Keratinocyte (primary cell): ENCODE measurements at places on chromosomes 2 and 18.

- H3K27ac ChIP-seq, result no peak overlapping the region
- DNase-seq, result no peak
- H3K27me3 ChIP-seq, result no peaks in the 10 kb centered on the region
- no peaks in the 10 kb centered on the region for H3K4me1 ChIP-seq
- no peak overlapping the region for H3K4me3 ChIP-seq
- no peaks in the 10 kb centered on the region for H3K36me3 ChIP-seq
These were observed 181.0 kb downstream of the SLC39A10 start for GRCh38 chr2:195838002-195838401.

GRCh38 chr2:145029873-145030272 is 510.0 kb upstream of the ZEB2 start:
- H3K27ac ChIP-seq, result no peak overlapping the region
- no peaks in the 10 kb centered on the region for H3K27me3 ChIP-seq
- H3K4me1 ChIP-seq, result no peaks in the 10 kb centered on the region
- H3K4me3 ChIP-seq, result no peak overlapping the region

DNA sequence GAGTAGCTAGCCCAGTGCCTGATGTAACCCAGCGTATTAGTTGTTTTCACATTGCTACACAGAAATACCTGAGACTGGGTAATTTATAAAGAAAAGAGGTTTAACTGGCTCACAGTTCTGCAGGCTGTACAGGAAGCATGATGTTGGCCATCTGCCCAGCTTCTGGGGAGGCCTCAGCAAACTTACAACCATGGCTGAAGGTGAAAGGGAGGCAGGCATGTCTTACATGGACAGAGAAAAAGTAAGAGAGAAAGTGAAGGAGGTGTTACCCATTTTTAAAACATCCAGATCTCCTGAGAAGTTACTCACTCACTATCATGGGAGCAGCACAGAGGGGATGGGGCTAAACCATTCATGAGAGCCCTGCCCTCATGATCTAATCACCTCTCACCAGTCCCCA is 6.1 kb upstream of the CYRIA start:
- H3K27me3 ChIP-seq, result peaks cover 8% of the 10 kb centered on the region
- no peak overlapping the region for H3K27ac ChIP-seq
- DNase-seq, result no peak
- no peaks in the 10 kb centered on the region for H3K4me1 ChIP-seq
- no peaks in the 10 kb centered on the region for H3K36me3 ChIP-seq
- no peak overlapping the region for H3K4me3 ChIP-seq

DNA sequence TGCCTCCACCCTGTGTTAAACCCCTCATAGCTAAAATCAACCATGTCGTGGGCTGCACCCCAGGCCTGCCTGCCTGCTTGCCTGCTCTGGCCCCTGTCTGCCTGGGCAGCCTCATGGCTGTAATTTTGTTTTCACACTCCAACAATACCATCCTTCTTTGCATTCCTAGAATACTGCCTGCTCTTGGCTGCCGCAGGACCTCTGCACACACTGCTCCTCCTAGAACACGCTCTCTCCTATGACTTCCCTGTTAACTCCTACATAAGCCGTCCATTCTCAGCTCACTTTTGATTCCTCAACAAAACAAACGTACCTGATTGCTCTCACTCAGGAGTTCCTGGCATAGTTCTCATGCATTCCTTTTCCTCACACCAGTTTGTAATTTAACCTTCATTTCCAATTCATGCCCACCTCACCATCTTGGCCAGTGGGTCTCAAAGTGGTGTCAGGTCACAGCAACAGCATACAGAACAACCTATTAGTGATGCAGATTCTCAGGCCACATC is 2.5 kb downstream of the UXS1 start:
- no peak for DNase-seq
- no peaks in the 10 kb centered on the region for H3K27me3 ChIP-seq
- H3K27ac ChIP-seq, result no peak overlapping the region
- H3K36me3 ChIP-seq, result peaks cover 5% of the 10 kb centered on the region
- peaks cover 15% of the 10 kb centered on the region for H3K4me1 ChIP-seq

DNA sequence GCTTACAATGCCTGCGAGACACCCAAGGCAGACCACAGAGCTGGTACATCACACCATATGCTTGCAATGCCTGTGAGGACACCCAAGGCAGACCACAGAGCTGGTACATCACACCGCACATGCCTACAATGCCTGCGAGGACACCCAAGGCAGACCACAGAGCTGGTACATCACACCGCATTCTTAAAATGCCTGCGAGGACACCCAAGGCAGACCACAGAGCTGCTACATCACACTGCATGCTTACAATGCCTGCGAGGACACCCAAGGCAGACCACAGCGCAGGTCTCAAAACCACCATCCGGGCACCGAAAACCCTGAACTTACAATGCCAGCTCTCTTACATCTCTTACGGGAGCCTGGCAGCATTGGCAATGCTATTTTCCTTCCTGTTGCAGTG is 799.6 kb downstream of the GALR1 start:
- no peak for DNase-seq
- H3K27ac ChIP-seq, result no peak overlapping the region
- H3K36me3 ChIP-seq, result no peaks in the 10 kb centered on the region
- H3K27me3 ChIP-seq, result no peaks in the 10 kb centered on the region

DNA sequence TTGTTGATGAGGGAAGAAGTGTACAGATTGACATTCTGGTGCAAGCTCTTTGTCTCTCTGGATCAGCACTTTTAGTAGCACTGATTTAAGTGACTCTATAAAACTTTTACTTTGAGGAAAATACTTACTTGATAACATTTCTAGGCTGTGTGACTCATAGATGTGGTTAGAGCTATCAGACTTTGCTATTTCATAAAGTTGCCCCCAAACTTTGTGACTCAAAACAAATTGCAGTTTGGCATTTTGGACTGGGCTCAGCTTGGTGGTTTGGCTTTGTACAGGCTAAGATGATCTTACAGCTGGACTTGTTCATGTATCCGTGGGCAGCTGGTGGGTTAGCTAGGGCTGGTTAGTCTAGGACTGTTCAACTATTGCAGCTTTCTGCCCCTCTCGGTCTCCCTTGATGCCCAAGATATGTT is 42.1 kb upstream of the GLS start:
- DNase-seq, result peak; percentile 81
- peaks cover 51% of the 10 kb centered on the region for H3K4me1 ChIP-seq
- H3K4me3 ChIP-seq, result no peak overlapping the region
- H3K27me3 ChIP-seq, result no peaks in the 10 kb centered on the region
- H3K36me3 ChIP-seq, result no peaks in the 10 kb centered on the region

DNA sequence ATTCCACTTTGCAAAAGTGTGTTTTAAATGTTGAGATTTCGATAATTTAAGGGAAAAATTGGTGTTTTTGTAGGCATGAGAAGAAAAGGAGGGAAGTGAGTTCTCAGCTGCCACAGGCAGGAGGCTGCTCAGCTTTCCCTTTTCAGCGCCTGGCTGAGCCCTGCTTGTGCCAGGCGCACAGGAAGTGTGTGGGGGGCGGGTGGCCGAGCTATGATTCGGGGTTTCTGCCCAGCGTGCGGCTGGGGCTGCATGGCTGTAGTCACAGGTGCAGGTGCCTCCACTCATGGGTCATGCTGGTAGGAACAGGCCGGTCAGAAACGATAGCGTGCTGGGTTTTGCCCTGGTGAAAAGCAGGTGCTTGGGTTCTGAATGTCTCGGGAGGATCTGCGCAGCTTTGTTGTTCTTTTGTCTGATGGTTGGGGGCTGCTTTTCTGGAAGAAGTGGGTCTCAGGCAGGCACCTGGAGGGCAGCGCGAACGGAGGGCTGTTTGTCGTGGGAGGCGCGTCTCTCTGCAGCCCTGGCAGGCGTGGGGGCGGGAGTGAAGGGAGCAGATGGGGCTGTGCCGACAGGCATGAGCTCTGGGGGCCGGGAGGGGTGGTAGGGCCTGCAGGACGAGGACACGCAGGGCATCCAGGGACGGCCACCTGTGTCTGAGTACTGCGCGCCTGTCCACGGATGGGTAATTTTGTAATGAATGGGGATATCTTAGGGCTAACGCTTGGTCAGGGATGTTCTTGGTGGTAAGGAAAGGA is 2.1 kb downstream of the KCNG2 start:
- H3K4me3 ChIP-seq, result no peak overlapping the region
- DNase-seq, result no peak
- H3K27me3 ChIP-seq, result peaks cover 44% of the 10 kb centered on the region

- H3K4me1 ChIP-seq, result peaks cover 5% of the 10 kb centered on the region
- no peaks in the 10 kb centered on the region for H3K36me3 ChIP-seq
- H3K27me3 ChIP-seq, result peaks cover 2% of the 10 kb centered on the region
- H3K27ac ChIP-seq, result no peak overlapping the region
These were observed 21.0 kb upstream of the GPR17 start for GRCh38 chr2:127624756-127625571.

DNA sequence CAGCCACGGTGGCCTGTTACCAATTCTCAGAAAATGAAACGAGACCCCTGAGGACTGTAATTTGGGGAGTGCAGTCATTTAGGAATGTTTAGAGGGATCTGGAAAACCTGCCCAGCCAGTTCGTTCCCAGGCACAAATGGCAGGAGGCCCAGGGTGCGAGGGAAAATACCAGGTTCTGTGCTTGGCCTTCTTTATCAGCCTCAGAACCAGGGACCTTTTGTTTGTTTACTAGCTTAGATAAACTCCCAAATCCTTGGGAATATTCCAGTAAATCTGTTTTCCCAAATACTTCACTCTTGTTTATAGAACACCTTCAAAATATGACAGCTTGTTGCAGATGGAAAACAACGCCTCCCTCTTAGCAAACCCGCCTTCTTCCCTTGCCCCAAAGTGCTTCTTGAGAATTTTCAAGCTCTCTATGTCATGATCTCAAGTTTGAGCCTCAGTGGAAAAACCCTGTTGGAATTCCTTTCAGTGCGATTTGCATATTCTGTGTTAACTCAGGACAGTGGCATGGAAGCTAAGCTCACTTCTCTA is 400.3 kb upstream of the SMIM21 start:
- H3K4me3 ChIP-seq, result no peak overlapping the region
- DNase-seq, result no peak
- H3K27me3 ChIP-seq, result no peaks in the 10 kb centered on the region
- no peak overlapping the region for H3K27ac ChIP-seq

GRCh38 chr18:77143196-77143595 is 10.6 kb upstream of the MBP start:
- H3K4me3 ChIP-seq, result no peak overlapping the region
- no peaks in the 10 kb centered on the region for H3K36me3 ChIP-seq
- no peak overlapping the region for H3K27ac ChIP-seq
- H3K27me3 ChIP-seq, result no peaks in the 10 kb centered on the region

DNA sequence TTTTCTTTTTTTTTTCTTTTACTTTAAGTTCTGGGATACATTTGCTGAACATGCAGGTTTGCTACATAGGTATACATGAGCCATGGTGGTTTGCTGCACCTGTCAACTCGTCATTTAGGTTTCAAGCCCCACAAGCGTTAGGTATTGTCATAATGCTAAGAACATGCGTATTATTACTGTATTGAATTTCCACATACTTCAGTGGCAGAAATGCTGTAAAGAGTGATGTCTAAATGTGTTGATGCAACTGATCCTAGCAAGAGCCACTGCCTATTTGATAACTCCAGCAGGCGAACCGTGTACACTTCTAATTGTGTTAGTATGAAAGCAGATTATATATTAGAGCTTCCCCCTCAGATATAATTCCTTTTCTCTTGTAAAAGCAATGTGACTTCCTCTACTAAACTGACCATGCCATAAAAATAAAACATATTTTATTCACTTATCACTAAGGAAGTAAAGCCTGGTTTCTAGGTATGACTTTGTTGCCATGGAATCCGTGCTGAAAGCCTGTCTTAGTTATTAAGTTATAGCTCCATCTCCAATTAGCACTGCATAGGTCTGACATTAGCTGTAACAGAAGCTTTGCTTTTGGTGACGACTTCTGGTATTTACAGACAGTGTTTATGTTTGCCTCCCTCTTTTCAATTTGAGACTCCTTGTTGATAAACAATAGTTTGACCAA is 280.0 kb downstream of the GALR1 start:
- H3K4me3 ChIP-seq, result no peak overlapping the region
- H3K27me3 ChIP-seq, result no peaks in the 10 kb centered on the region
- H3K4me1 ChIP-seq, result no peaks in the 10 kb centered on the region
- DNase-seq, result no peak

- no peak for DNase-seq
- H3K4me3 ChIP-seq, result no peak overlapping the region
- no peak overlapping the region for H3K27ac ChIP-seq
- no peaks in the 10 kb centered on the region for H3K27me3 ChIP-seq
- no peaks in the 10 kb centered on the region for H3K36me3 ChIP-seq
These were observed 122.7 kb upstream of the RIOK3 start for GRCh38 chr18:23330423-23330822.

GRCh38 chr2:36060133-36060532 is 295.4 kb upstream of the CRIM1 start:
- H3K27me3 ChIP-seq, result no peaks in the 10 kb centered on the region
- DNase-seq, result no peak
- H3K27ac ChIP-seq, result no peak overlapping the region
- H3K4me1 ChIP-seq, result no peaks in the 10 kb centered on the region
- no peaks in the 10 kb centered on the region for H3K36me3 ChIP-seq

GRCh38 chr2:110678457-110679336 is 834 bp upstream of the BUB1 start:
- H3K27me3 ChIP-seq, result no peaks in the 10 kb centered on the region
- peak overlapping the region; percentile 86 for H3K4me3 ChIP-seq
- H3K27ac ChIP-seq, result peak overlapping the region; percentile 80

GRCh38 chr2:6951046-6951445 is 33.8 kb downstream of the RNF144A start:
- DNase-seq, result no peak
- H3K27me3 ChIP-seq, result no peaks in the 10 kb centered on the region
- H3K36me3 ChIP-seq, result no peaks in the 10 kb centered on the region
- no peak overlapping the region for H3K27ac ChIP-seq

GRCh38 chr2:145961846-145962245 is 1441.9 kb upstream of the ZEB2 start:
- no peak overlapping the region for H3K4me3 ChIP-seq
- DNase-seq, result no peak
- no peaks in the 10 kb centered on the region for H3K4me1 ChIP-seq
- H3K36me3 ChIP-seq, result no peaks in the 10 kb centered on the region

DNA sequence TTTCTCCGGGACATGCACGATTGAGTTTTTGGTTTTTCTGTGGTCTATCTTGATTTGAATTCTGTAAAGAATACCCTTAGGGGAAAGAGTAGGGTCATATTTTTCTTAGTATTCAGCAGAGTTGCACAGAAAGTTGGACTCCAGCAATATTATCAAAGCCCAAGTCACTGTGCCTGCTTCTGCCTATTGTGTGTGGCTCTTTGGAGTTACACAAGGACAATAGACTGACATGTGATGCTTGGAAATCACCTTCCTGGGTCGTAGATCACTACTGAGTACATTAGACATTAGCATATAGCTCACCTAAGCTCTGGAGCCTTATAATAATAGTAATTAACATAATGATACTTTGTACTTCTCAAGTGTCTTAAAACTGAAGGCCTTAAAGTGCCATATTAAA is 238.8 kb upstream of the FOSL2 start:
- H3K4me3 ChIP-seq, result no peak overlapping the region
- no peak overlapping the region for H3K27ac ChIP-seq
- H3K36me3 ChIP-seq, result peaks cover 3% of the 10 kb centered on the region
- H3K4me1 ChIP-seq, result peaks cover 18% of the 10 kb centered on the region
- DNase-seq, result no peak

DNA sequence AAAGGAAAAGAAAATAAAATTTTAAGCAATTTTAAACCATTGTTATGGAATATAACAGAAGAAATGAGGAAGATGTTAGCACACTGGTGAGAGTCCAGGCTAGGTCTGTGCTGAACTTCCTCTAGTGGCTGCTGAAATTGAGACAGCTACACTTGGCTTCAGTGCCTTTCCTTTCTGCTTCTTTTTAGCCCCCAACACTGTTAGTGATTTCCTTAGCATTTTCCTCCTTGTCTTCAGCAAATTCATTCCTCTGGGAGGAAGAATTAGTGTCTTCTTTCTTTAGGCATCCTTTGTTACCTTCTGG is 47.6 kb downstream of the ITGAV start:
- H3K27ac ChIP-seq, result no peak overlapping the region
- H3K4me1 ChIP-seq, result peaks cover 4% of the 10 kb centered on the region
- no peaks in the 10 kb centered on the region for H3K27me3 ChIP-seq
- no peak for DNase-seq
- no peak overlapping the region for H3K4me3 ChIP-seq
- peaks cover 20% of the 10 kb centered on the region for H3K36me3 ChIP-seq
